Stimulated activated CD4-positive, alpha-beta T cell treated with anti-CD3 and anti-CD28 coated beads, TNF-alpha, amount 100 ng/mL, for 4 hours (primary cell): ENCODE measurements at places on chromosomes 12 and 14.

DNA sequence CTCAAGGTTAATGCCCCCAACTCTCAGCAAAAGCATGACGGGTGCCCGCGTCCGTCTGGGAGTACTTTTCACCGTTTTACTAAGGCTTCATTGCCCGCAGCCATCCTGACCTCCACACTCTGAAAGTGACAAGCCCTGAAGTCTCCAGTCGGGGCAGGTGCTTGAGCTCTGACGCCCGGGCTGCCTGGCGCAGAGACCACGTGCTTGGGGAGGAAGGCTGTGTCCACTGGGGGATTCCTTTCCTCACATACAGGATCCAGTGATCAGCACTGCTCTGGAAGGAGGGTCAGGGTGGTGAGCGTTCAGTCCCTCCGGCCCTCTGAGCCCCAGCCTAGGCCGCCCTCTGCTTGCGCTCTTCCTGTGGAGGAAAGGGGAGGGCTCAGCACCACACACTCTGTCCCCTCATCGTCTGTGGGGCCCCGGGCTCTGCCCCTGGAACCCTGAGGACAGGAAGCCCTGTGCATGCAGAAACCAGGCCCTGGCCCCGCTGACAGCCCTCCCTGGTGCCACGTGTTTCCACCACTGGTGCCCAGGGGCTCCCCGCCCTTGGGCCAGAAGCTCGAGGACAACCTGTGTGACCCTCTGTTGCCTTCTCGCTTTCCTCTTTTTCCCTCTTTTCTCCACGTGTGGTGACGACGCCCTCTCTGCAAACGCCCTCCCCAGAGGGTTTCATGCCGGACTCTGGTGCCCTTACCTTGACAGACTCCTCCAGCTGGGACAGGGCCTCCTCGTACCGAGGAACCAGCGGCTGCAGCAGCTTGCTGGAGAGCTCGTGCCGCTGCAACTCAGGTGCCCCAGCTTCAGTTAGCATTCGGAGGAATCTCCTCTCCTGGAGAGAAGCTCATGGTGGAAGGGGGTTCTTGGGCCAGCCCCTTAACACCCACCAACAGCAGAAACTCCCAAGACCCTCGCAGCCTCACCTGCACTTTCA is 4.9 kb downstream of the DDX51 start:
- DNase-seq = no peak

DNA sequence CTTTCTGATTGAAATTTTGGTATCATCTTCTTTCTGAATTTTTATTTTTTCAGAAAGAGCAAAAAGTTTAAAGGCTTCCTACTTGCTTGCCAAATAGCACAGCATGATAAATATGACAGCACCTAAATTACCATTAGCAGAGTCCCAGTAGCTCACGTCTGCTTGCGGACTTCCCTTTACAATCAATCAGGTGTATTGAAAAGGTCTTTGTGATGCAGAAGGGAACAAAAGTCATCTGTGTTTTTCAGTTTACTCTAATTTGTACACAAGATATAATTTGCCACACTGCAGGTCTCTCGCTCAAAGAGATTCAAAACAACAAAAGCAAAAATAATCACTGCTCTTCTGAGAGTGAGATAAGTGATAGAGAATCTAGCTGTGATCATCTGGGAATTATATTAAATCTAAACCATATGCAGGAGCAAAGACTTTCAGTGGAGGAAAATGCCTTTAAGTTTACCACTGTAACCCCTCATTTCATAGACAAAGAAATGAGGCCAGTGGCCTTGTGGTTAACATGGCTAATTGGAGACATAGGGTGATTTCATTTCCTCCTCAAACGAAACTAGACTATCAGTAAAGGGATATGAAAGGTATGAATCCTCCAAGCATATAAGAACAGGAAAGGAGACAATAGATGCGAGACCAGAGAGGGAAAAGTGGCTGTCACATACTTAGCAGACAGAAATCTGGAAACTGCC is 240.8 kb upstream of the TMPO start:
- no peak for DNase-seq

DNA sequence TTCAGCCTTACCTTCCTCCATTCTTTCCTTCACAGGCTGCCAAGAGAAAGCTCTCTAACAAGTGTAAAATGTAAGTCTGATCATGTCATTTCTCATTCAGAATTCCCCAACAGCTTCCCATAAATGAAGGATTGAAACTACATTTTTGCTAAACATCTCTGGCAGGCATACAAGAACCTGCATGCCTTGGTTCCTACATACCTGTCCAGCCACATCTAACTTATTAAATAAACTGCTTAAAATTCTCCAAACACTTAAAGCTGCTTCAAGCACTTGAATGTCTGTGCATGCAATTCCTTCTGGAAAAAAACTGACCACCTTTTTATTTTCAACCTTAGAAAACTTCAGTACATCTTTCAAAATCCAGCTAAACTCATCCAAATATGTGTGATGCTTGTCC is 84.4 kb upstream of the DCN start:
- no peak for DNase-seq

- DNase-seq = no peak
Observed at GRCh38 chr12:126607157-126607556, 1541.9 kb downstream of the AACS start.

GRCh38 chr12:104729091-104729490 is 229.0 kb downstream of the SLC41A2 start:
- no peak for DNase-seq

GRCh38 chr12:79454338-79454843 is 236.4 kb downstream of the PAWR start:
- DNase-seq = no peak

GRCh38 chr14:68293404-68293803 is 473.8 kb downstream of the RAD51B start:
- no peak for DNase-seq

DNA sequence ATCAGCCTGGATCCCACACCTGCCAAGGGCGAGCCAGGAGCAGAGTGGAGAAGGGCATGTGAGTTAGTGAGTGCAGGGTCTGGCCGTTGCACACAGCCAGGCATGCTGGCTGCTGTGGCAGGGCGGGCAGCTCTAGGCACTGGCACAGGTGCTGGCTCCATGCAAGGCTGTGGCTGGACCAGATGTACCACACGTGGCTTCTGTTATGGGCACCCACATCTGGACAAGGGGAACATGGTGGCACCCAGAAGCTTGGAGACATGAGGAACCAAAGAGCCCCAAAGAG is 20.1 kb downstream of the SERPINA3 start:
- no peak for DNase-seq

DNA sequence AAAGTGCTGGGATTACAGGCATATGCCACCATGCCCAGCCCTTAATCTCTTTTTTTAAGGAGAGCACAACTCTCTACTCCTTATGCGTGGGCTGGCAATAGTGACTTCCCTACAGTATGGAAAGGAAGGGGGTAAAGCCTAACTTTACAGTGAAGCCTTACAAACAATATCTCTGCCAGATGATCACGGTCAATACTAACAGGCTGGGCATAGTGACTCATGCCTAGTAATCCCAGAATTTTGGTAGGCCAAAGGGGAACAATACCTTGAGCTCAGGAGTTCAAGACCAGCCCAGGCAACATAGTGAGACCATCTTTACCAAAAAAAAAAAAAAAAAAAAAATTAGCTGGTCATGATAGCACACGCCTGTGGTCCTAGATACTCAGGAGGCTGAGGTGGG is 5.6 kb downstream of the PYM1 start:
- no peak for DNase-seq

DNA sequence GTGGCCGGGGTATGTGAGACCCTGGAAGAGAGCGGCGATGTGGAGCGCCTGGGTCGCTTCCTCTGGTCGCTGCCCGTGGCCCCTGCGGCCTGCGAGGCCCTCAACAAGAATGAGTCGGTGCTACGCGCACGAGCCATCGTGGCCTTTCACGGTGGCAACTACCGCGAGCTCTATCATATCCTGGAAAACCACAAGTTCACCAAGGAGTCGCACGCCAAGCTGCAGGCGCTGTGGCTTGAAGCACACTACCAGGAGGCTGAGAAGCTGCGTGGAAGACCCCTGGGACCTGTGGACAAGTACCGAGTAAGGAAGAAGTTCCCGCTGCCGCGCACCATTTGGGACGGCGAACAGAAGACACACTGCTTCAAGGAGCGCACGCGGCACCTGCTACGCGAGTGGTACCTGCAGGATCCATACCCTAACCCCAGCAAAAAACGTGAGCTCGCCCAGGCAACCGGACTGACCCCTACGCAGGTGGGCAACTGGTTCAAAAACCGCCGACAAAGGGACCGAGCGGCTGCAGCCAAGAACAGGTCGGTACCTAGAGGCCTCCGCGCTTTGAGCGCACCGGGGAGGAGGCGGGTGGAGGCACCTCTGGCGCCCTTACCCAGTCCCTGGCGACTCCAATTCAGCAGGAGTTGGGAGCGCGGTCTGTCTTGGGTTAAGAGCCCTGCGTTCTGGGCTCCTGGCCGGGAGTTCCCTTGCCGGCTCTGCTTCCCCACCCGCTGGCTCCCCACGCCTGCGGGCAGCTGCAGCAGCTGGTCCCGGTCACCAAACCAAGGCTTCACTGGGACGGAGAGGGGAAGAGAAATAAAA is 700 bp downstream of the SIX6 start:
- no peak for DNase-seq

DNA sequence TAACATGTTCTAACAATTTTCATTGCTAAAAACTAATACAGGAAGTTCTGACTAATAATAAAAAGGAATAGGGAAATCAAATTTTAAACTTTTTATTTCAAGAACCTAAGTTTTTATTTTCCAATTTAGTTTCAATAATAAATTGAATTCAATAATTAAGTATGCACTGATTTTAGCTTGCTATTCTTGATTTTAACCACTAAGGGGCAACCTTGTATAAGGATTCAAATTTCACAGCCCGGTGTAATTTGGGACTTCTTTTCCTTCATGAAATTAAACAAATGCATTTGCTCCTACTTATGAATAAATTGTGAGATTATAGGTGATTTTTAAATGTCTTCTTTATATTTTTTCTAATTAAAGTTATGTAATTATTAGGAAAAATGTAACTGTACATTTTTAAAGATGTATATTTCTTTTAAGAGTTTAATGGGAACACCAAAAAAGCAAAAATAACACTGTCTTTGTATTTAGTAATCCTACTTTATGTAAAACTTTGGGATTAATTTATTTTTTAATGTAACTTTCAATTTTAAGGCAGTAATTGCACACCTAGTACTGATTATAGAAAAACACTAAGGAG is 241.4 kb upstream of the PDZRN4 start:
- no peak for DNase-seq

DNA sequence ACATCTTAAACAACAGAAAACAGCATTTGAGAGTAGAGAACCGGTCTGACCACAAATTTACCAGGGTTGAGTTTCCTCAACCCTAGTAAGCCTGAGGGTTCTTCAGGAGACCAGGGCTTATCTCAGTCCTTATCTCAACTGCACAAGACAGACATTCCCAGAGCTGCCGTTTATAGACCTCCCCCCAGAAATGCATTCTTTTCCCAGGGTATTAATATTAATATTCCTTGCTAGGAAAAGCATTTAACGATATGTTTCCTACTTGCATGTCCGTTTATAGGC is 12.3 kb downstream of the TMEM117 start:
- no peak for DNase-seq

- DNase-seq = no peak
Observed at GRCh38 chr12:70933133-70933532, 12.6 kb upstream of the PTPRR start.

DNA sequence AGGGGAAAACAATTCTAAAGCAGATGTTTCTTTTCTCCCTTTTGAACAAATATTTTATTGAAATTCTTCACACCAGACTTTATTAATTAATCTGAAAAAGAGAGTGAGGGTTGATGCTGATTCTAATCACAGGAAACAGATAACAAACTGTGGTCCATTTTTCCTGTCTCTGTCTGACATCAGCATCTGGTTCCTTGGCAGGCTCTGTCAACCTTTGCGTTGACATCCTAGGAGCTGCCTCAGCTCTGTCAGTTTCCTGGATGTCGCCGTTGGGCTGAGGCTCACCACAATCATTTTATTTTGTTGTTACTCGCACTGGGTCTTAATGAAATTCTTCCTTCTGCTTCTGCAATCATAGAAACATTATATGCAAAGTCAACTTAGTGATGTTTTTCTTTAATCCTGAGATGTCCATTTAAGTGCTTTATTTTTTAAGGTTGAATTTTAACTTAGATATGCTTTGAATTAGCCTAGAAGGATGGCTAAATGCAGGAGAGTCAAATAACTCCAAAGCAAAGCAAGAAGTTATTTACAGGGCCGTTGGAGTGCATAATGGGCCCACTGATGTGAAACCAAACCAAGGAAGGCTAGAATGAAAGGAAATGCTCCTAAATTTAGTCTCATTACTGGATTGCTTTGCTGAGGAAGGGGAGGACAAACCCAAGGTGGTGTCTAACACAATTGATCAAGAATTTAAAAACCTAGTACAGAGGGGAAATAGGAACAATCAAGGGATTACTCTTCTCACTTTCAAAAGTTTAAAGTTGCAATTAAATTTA is 542.4 kb downstream of the FLRT2 start:
- DNase-seq = no peak

GRCh38 chr12:14261861-14262260 is 103.6 kb upstream of the ATF7IP start:
- DNase-seq = no peak

DNA sequence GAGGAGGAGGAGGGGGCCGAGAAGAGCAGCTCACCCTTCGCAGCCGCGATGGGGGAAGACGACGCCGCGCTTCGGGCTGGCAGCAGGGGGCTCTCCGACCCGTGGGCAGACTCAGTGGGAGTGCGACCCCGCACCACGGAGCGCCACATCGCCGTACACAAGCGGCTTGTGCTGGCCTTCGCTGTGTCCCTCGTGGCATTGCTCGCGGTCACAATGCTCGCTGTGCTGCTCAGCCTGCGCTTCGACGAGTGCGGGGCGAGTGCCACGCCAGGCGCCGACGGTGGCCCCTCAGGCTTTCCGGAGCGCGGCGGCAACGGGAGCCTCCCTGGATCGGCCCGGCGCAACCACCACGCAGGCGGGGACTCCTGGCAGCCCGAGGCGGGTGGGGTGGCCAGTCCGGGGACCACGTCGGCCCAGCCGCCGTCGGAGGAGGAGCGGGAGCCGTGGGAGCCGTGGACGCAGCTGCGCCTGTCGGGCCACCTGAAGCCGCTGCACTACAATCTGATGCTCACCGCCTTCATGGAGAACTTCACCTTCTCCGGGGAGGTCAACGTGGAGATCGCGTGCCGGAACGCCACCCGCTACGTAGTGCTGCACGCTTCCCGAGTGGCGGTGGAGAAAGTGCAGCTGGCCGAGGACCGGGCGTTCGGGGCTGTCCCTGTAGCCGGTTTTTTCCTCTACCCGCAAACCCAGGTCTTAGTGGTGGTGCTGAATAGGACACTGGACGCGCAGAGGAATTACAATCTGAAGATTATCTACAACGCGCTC is 745 bp downstream of the TRHDE start:
- no peak for DNase-seq

DNA sequence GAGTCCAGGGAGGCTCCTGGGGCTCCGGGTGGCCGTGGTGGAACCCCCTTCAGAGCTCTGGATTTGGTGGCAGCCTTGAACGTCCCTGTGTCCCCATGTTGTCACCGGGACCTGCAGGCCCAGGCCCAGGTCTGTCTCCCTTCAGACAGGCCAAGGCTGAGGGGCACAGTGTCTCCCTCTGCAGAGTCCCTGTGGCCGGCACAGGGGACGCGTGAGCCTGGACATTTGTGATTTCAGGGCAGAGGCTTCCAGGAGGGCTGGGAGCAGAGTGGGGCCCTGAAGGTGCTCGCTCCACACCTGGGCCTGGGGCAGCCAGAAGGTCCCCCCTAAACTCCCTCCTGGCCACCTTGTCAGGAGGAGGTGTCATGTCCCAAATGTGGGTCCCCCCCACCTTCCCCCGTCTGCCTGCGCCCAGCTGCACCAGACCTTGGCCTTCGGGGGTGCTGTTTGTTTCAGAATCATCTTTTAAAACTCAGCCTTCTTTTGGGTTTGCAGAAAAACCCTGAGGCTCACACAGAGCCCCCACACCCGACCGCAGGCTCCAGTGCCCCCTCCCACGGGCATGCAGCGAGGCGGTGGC is 47.6 kb downstream of the KIF26A start:
- no peak for DNase-seq

- no peak for DNase-seq
Observed at GRCh38 chr14:24818058-24818822, 184.2 kb upstream of the GZMB start.
